ENCODE measurements at places on chromosomes 2 and 18.

DNA sequence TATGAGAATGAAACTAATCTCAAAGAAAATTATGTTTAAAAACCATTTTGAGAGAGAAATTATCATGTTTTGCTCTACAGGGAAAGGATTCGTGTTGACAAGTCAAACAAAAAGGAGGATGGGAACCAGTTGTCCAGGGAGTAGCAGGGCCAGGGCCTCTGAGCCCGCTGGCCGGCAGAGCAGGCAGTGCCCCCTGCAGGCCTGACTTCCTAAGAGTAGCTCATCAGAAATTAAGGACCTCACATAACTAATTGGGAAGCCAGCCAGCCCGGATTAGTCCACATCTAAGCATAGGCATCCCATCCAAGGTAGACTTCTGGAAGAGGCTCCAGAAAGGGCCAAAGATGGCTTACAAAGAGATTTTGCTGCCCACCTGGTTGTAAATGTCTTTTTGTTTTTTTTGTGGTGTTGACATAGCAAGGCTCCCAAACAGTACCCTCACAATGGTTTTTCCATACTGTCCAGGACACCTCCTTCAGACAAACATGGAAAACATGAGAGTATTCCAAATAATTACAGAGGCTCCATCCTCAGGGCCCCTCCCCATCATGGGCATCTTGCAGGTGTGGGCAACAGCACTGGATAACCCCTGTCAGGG lies 241.2 kb upstream of the TANK start:
- no peaks in the 10 kb centered on the region for H3K36me3 ChIP-seq
- H3K4me3 ChIP-seq = no peak overlapping the region
- no peak for DNase-seq

DNA sequence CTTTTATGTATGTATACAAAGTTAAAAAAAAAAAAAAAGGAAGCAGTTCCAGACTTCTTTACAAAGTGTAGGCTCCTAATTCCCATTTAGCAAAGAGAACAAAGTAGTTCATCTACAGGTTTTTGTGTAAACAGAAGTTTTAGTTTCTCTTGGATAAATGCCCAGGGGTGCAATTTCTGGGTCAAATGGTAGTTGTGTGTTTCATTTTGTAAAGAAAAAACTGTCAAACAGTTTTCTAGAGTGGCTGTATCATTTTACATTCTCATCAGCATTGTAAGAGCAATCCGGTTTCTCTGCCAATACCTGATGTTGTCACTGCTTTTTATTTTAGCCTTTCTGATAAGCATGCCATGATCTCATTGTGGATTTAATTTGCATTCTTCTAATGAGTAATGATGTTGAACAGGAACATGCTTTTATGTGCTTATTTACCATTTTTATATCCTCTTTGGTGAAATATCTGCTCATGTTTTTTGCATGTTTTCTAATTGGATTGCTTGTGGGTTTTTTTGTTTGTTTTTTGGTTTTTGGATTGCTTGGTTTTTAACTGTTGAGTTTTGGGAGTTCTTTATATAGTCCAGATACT lies 16.6 kb upstream of the PSME4 start:
- H3K27me3 ChIP-seq = no peaks in the 10 kb centered on the region
- no peak for DNase-seq
- H3K4me3 ChIP-seq = no peak overlapping the region
- peak overlapping the region; percentile 6 for H3K27ac ChIP-seq
- peaks cover 16% of the 10 kb centered on the region for H3K36me3 ChIP-seq

GRCh38 chr18:55319459-55320193 lies 268.4 kb downstream of the TCF4 start:
- no peak for DNase-seq
- H3K27ac ChIP-seq = peak overlapping the region; percentile 61
- H3K4me1 ChIP-seq = peaks cover 34% of the 10 kb centered on the region
- H3K27me3 ChIP-seq = peaks cover 14% of the 10 kb centered on the region
- peak overlapping the region; percentile 93 for H3K4me3 ChIP-seq

DNA sequence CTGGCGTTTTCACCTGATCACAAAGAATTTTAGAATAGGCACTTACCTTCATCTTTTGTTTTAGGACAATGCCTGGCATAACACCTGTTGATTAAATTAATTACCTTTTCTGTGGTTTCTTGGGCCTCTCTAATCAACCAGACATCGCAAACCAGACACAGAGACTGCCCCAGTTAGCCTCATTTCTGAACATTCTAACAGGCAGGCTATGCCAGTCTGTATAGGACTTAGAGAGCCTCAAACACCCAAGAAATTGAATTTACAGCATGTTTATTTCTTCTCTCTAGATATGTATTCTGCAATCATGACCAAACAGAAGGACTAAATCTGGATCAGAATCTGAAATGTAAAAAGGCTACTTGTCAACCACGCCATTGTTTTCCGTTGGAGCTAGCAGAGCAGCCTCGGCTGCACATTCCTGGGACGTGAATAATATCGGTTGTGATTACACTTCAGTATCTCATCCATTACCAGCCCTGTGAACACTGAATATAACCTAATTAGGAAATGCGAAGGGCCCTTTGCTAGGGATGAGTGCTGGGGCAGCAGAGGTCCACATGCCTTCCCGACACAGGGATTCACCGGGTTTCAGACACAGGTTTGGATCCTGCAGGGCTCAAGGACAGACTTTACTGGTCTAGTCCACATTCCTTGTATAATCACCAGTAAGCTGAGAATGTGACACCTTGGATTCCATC lies 17.5 kb upstream of the CDC42EP3 start:
- H3K4me1 ChIP-seq = peaks cover 18% of the 10 kb centered on the region
- H3K27ac ChIP-seq = peak overlapping the region; percentile 94
- H3K36me3 ChIP-seq = peaks cover 4% of the 10 kb centered on the region
- peak overlapping the region; percentile 39 for H3K4me3 ChIP-seq

DNA sequence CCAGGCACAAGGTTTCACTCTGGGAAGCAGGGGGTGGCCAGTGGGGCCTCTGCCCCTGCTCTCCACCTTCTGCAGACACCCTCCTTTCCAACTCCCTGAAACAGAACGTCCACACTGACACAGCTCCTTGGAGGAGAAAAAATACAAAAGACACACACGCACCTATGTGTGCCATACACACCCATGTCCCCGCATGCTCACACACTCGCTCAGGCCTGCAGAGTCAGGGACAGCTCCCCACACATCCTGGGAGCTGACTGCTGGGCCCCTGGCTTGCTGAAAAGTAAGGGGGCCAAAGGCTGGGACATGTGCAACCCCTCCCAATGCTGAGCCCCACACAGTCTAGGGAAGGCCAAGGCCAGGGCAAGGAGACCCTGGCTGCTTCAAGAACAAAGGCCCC lies 200.5 kb downstream of the TNS1 start:
- DNase-seq = no peak
- peak overlapping the region; percentile 40 for H3K27ac ChIP-seq
- H3K4me3 ChIP-seq = no peak overlapping the region
- H3K36me3 ChIP-seq = peaks cover 6% of the 10 kb centered on the region
- no peaks in the 10 kb centered on the region for H3K27me3 ChIP-seq
- H3K4me1 ChIP-seq = peaks cover 14% of the 10 kb centered on the region

GRCh38 chr2:17814601-17815000 lies 1.7 kb upstream of the MSGN1 start:
- no peak overlapping the region for H3K4me3 ChIP-seq
- no peak for DNase-seq
- H3K27me3 ChIP-seq = peaks cover 4% of the 10 kb centered on the region
- H3K36me3 ChIP-seq = no peaks in the 10 kb centered on the region
- peaks cover 5% of the 10 kb centered on the region for H3K4me1 ChIP-seq
- no peak overlapping the region for H3K27ac ChIP-seq
